ENCODE measurements at places on chromosomes 4 and X.

GRCh38 chrX:112520124-112520523, 159.6 kb downstream of the LHFPL1 start:
- no peak for DNase-seq

- no peak for DNase-seq
Observed at GRCh38 chr4:101791182-101791558, 640 bp downstream of the BANK1 start.

DNA sequence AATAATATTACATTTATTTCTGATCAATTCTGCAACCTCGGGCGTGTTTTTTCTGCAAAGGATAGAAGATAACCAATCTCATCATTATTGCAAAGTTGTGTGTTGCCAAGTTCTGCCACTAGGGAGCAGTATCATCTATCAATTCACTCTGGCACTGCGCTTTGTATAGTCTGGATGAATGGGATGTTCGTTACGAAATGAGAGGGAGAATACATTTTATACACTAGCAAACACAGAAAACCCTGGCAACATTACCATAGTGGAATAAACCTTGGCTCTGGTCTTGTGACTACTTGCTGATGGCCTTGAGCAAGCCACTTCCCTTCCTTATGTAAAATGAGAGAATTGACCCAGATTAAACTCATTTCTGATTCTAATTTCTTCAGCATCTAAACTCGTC, 97.5 kb upstream of the ZNF518B start:
- peak; percentile 63 for DNase-seq

- DNase-seq, result no peak
Observed at GRCh38 chr4:80897537-80898303, 132.8 kb upstream of the BMP3 start.

DNA sequence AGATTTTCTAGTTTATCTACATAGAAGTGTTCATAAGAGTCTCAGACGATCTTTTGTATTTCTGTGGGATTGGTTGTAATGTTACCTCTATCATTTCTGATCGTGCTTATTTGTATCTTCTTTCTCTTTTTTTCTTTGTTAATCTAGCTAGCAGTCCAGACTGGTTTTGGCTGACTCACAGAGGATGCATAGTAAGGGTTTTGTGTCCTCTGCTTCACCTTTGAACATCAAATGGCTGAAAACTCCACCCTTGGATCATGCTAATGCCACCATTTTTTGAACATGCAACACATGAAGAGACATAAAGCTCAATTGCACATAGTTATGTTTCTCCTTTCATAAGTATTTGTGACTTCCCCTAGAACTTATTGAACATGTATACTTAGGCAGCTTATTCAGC, 22.8 kb downstream of the TMPRSS11A start:
- no peak for DNase-seq

GRCh38 chrX:150848914-150849365, 49.5 kb downstream of the CD99L2 start:
- DNase-seq, result no peak

DNA sequence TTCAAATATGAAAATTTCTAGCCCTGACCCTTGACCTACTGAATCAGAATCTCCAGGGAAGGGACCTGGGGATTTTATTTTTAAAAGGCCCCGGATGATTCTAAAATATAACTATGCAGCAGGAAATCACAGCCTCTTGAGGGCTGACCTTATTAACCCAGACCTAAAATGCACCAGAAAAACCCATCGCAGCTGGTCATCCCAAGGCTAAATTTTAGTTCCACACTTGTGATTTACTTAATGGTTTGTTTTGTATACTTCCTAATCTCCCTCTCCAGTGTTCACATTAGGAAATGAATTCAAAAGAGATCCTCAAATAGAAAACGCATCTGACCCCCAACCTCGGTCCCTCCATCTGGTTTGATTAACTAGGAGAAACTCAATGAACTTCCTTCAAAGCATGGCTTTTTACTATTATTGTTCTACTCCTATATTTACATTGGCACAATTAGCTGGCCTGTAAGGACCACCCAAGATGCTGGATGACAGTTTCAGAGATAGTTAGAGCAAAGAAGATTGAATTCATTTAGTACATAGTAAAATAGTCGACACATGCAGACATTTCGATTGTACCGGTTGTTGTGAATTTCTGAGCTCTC, 147.8 kb upstream of the MED14 start:
- DNase-seq, result no peak

GRCh38 chrX:23271026-23271425, 63.6 kb upstream of the PTCHD1 start:
- DNase-seq, result no peak

- no peak for DNase-seq
Observed at GRCh38 chr4:1749370-1749769, 28.0 kb downstream of the TACC3 start.

DNA sequence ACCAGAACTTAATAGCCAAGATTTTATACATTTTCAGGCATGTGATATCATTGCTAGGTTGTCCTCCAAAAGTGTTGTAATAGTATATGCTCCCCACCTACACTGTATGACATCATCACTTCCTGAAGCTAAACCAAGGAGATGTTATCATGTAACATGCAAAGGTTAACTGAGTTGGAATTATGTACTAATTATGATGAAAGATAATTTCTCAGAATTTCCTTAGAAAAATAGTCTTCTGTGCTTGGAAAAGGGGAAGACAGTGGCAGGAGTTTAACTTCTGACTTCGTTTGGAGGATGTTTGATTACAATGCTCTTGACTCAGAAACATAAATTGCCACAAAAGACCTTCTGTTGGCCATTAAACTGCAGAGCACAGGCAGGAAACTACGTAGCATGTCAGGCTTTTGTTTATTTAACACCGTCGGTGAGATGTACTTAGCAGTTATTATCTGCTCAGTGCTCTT, 83.6 kb upstream of the GUCY1A1 start:
- DNase-seq, result no peak

DNA sequence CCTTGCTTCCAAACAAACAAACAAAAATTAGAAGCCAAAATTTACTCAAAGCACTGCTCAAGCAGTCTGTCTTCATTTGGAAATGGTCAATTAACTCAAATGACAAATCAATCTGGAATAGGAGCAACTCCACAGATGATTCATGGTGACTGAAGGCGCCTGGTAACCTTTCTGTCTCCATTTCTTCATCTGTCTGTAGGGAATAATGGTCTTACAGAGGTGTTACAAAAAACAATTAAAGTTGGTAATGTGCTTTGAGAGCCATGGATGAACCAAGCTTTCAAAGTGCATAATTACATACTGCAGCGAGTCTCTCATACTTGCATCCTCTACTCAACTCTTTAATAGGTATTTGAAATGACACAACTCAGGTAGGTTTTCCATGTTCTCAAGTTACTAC, 38.3 kb upstream of the STAG2 start:
- no peak for DNase-seq

- DNase-seq, result no peak
Observed at GRCh38 chr4:166400270-166400894, 527.3 kb downstream of the TLL1 start.

DNA sequence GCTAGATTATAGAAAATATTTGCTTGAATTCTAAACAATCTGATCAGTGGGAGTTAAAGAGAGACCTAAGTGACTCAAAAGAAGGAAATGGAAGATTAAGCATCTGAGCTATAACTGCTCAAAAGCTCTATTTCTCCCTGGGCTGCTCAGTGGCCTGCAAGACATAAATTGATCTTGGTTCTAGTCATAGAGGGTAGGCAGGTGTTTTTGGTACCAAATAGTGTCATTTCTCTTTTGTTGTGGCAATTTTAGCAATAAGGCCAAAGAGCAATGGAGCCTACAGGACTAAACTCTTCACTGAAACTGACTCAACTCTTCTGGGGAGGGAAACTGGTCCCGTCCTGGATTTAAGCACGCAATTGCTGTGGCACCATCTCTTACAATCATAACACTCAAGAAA, 33.9 kb upstream of the BMP2K start:
- no peak for DNase-seq

- no peak for DNase-seq
Observed at GRCh38 chrX:72123471-72124185, 8.1 kb downstream of the RTL5 start.

DNA sequence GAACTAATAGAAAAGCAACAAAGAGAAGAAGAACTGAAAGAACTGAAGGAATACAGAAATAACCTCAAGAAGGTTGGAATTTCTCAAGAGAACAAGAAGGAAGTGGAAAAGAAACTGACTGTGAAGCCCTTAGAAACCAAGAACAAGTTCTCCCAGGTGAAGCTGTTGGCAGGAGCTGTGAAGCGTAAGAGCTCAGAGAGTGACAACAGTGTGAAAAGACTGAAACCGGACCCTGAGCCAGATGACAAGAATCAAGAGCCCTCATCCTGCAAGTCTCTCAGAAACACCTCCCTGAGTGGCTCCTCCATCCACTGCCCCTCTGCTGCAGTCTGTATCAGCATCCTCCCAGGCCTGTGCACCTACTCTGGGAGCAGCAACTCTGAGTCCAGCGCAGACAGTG, 8.4 kb upstream of the FHDC1 start:
- no peak for DNase-seq

DNA sequence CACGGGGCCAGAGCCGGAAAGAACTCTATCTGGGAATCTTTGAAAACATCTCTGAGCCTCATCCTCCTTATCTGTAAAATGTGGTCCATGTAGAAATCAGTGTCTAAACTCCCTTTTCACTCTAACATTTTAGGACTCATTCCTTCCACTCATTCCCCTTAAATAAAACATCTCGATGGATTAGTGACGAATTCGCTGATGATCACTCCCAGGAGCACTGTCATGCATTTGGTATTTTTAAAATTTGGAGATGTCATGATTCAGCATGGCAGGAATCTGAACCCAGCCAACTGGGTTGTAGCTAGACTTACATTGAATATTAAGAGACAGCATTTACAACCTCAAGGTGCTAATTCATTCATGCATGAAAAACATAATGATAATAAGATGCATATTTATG, 88.1 kb downstream of the SPANXN3 start:
- no peak for DNase-seq

DNA sequence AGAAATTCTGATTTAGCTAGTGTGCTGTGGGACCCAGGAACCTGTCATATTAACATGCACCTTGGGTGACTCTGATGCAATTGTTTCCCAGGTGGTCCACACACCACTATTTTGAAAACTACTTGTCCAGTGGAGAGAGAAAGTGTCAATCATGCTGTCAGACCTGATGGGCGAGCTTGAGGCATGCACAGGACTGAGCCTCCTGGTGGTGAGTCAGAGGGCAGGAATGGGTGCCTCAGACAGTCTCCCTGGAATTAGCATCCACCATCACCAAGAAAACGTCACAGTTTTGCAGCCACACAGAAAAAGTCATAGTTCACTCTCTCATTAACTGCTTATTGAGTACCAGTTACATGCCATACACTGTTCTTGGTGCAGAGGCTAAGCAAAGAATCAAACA, 181.8 kb upstream of the MAOA start:
- no peak for DNase-seq

GRCh38 chr4:47475411-47475810, 9.7 kb upstream of the ATP10D start:
- DNase-seq, result no peak

DNA sequence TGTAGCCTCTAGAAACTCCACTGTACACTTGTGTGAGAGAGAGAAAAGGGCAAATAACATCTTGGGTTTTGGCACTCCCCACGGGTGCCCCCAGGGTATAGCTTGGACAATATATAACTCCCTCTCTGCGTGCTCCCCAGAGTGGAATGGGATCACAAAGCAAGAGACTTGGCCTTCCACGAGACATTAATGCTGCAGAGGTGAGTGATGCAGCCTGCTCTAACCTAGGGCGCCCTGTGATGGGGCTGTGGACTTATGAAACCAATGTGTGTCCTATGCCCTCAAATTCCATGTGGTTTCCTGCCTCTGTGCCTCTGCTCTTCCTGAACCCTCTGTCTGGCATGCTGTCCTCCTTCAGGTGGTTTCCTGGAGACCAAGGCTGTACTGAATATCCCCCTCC, 22.0 kb upstream of the FAM9C start:
- no peak for DNase-seq

GRCh38 chrX:7059214-7059838, 88.2 kb upstream of the STS start:
- DNase-seq, result no peak

DNA sequence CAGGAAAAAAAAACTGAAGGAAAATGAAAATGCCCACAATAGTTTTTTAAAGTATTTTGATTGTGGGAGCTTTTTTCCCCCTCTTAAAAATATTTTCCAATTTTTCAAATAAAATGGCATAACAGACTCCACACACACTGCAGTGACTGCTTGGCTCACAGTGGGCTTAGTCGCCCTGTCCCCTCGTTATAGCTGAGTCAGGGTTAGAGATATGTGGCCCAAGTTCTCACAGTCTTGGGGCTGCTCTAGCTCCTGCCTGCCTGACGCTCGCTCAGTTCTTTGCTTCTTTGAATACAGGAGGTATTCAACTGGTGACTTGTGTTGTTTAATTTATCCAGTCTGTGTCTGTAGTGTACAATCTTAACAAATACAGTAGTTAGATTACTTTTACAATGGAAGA, 47.7 kb downstream of the BEND2 start:
- no peak for DNase-seq

DNA sequence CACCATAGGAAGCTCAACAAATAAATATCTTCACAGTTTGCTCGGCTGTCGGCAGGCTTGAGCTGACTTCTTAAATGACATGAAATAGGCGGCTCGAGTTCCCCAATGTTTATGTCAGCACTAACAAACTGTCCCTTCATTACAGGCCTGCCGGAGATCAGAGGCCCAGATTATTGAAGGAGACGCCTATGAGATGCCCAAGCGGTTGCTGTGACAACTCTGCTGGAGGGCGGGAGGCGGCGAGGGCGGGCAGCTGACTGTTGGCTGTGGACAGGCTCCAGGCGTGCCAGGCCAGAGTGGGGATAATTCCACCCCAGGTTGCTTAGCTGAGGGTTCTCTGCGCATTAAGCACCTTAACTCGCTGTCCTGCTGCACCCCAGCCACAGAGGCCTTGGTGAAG, 39.2 kb upstream of the MSX1 start:
- DNase-seq, result no peak

- no peak for DNase-seq
Observed at GRCh38 chr4:150211799-150212445, 133.7 kb downstream of the DCLK2 start.

DNA sequence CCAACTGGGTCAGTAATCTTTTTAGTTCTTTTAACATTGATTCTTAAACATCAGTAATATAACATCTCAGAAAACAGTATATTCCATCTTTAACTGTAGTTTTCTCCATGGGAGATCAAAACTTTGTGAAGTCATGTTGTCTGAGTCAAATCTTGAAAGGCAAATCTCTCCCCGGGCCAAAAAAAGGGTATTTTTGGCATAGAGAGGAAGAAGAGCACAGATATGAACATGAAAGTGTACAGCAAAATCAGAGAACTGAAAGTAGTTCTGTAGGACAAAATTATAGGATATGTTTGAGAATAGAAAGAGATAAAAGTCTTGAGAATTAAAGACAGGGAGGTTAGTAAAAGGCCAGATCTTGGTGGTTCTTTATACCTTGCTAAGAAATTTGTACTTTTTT, 176.4 kb upstream of the GYPA start:
- no peak for DNase-seq

- DNase-seq, result no peak
Observed at GRCh38 chrX:131988236-131988635, 34.9 kb upstream of the STK26 start.

- no peak for DNase-seq
Observed at GRCh38 chr4:76803522-76803921, 94.4 kb downstream of the SOWAHB start.

GRCh38 chrX:154365997-154366665, 8.3 kb downstream of the FLNA start:
- DNase-seq, result no peak
